ENCODE measurements at places on chromosomes 2 and 18.

GRCh38 chr2:180413336-180413735, 406.2 kb upstream of the CWC22 start:
- DNase-seq: no peak

GRCh38 chr2:136917411-136917881, 152.1 kb downstream of the THSD7B start:
- no peak for DNase-seq

- no peak for DNase-seq
These were observed 173.5 kb downstream of the DDX1 start for GRCh38 chr2:15765211-15765610.

- no peak for DNase-seq
These were observed 9.5 kb upstream of the KCNG3 start for GRCh38 chr2:42503291-42503690.

- no peak for DNase-seq
These were observed 153.7 kb downstream of the TPGS2 start for GRCh38 chr18:36675076-36675475.

GRCh38 chr2:118834440-118834810, 13.0 kb downstream of the EN1 start:
- DNase-seq: no peak

DNA sequence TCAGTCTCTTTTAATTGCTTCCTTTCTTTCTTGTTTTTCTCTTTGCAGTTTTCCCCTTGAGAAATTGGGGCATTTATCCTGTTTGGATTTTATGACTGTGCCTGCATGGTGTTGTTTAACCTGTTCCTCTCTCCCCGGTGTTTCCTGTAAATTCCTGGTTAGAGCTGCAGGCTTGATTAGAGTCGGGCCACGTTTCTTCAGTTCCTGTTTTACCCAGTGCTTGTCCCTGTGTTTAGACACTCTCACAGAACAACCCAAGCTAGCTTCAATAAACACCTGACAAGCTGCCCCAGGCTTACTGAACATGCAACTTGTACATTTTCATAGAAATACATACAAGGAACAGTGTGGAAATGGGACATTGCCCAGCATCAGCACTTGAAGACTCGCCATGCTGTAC, 53.9 kb downstream of the NGEF start:
- DNase-seq: no peak

DNA sequence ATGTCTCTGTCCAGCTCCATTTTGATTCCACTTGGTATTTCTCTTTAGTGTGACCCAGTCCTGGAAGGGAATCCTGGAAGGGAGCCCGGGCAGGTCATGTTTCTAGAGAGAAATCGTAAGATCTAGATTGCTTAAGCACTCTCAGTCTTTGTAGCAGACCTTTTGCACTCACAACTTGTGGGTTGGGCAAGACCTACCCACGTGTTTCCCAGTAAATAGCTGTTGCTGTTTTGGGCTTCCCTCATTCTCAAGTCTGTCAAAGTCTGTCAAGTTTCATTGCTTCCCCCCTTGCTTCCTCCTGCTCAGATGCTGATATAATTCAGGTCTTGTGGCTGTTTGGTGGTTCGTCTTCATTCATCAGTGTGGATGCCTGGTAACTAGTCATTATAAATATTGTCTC, 17.4 kb upstream of the NEMP2 start:
- DNase-seq: no peak

- no peak for DNase-seq
These were observed 6.7 kb downstream of the INO80C start for GRCh38 chr18:35490894-35491699.

GRCh38 chr2:214261683-214262082, 149.2 kb upstream of the VWC2L start:
- no peak for DNase-seq
